ENCODE measurements at places on chromosomes 1 and 21.

GRCh38 chr21:27108228-27108627, 141.3 kb upstream of the ADAMTS5 start:
- DNase-seq = no peak

DNA sequence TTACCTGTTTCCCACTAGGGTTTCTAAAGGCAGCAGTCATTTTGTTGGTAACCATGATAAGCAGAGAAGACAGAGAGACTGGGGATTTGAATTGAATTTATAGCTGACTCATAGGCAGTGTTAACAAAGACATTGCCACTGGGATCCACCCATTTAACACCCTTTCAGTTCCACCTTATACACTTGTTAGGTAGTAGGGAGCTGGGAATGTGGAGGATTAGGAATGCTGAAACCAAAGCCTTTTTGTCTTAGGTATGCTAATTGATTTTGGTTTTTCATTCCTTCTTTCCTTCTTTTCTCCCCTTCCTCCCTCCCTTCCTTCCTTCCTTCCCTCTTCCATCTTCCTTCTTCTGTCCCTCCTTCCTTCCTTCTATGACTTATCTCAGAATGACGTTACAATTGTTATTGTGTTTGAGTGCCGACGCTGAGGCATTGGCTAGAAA, 7.5 kb upstream of the EVI5 start:
- no peak for DNase-seq

DNA sequence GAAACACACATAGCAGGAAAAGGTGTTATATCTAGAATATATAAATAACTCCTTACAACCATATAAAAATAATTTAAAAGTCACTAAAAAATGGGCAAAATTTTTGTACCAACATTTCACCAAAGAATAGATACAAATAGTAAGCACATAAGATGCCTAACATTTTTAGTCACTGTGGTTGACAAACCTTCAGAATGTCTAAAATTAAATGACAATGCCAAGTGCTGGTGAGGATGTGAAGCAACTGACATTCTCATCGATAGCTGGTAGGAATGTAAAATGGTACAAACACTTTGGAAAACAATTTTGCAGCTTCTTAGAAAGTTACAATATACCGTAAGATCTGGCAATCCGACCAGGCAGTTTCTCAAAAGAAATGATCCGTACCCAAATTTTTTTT, 14.4 kb upstream of the TOMM20 start:
- DNase-seq = no peak

- no peak for DNase-seq
Observed at GRCh38 chr1:27314169-27314568, 7.8 kb upstream of the TMEM222 start.

DNA sequence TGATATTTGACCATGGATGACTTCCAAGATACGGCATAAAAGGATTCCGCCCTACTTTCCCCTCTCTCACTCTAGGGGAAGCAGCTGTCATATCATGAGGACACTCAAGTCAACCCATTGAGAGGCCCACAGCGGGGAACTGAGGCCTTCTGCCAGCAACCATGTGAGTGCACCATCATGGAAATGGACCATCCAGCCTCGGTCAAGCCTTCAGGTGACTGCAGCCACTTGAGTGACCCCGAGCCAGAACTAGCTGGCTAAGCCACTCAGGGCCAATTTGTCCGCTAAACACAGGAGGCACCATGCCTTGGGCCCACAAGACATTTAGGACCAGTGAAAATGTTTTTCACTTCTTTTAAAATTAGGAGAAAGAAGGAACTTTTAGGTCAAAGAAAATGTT, 11.1 kb upstream of the GJB5 start:
- DNase-seq = no peak

DNA sequence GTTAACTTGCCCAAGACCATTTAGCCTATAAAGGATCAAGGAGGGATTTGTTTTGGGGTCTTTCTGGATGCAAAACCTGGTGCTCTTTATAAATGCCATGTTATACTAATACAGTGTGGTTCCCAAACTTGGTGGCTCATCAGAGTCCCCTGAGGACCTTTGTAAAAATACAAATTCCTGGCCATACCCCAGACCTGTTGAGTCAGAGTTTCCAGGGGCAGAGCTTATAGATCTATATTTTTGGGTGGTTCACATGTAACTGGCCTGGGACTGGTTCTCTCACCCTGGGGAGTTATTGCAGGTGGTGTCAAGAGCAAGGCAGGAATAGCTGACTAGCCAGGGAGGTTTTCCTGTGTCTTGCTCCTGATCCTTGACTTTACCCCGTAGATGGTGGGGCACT, 136.9 kb upstream of the HNRNPU start:
- DNase-seq = no peak

DNA sequence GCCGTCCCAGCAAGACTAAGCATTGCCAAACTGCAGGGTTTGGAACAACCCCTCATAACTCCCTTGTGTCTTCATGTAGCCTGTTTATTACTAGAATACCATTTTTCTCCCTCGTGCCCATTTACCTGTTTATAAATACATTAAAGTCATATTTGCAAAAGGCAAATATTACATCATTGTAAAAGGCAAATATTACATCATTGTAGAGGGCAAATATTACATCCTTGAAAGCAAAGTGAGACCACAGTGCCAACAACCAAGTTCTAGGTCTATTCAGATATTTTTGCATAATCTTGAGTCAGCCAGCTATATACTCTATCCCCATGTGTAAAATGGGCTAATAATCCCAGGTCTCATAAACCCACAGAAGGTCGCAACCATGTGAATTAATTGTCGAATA, 11.4 kb upstream of the FAM163A start:
- no peak for DNase-seq

GRCh38 chr1:151455231-151455630, 4.1 kb downstream of the POGZ start:
- no peak for DNase-seq

DNA sequence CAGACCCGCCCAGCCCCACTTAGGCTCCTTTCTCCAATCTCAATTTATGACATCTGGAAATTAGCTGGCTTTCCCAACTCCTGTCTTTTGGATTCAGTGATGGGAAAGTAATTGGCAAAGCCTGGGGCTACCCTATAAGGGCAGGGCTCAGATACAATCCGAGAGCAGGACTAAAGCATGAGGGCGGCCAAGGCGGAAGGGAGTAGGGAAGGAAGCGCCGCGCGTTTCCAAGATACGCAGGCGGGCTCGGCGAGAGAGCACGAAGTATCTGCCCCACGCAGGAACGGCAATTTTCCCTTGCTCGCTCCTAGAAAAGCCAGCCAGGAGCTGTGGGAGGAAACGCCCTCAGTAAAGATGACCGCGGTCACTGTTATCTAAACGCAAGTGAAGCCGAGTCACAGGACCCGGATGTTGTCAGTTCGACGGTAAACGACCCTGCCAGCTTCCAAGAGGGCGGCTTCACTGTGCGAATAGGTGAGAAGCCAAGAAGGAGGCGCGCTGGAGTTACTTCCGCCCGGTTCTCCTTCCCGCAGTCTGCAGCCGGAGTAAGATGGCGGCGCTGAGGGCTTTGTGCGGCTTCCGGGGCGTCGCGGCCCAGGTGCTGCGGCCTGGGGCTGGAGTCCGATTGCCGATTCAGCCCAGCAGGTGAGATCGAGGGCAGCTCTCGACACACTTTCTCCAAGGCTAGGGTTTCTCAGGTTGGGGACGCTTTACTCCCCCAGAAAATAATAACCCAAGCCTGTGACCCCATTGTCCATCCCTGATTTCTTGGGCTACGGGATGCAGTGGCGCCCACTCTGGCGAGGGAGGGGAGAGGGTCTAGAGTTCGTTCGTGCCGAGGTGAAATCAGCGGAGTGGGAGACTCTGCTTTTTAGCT, at the start of gene NDUFS2:
NDUFS2 (plus strand) TSS at position 532 of the 877 bp plus-strand sequence; CDS start at position 551, 19 bp downstream.
- peak; percentile 93 for DNase-seq

DNA sequence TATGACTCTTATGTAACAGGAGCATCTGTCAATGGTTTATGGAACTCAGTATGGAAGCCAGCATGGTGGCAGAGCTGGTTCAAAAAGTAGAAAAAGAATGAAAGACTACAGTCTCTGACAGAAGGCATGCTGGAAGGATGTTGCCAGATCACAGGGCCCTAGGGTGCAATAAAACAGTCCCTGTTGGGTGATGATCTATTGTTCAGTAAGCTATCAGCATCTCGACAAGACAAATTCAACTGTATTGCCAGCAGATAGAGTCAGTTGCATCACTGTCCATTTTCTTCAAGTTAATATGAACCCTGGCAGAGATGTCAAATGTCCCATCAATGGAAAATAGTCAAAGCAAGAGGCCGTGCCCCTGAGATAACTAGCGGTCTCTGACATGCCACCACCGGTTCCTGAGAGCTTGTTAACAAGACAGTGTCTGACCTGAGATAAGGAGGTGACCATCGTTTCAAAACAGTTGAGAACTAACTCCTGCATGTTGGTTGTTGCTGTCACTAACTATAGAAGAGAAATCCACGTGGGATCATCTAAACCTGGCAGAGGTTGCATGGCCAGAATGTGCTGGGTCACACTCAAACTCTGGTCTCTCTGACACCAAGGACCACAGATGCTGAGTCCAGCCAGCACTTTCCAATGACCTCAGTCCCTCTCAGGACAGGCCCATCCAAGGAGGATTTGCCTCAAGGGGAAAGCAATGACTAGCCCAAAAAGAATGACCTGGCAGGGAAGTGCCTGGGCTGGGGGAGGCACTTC, 125.9 kb downstream of the RIPK4 start:
- DNase-seq = no peak

DNA sequence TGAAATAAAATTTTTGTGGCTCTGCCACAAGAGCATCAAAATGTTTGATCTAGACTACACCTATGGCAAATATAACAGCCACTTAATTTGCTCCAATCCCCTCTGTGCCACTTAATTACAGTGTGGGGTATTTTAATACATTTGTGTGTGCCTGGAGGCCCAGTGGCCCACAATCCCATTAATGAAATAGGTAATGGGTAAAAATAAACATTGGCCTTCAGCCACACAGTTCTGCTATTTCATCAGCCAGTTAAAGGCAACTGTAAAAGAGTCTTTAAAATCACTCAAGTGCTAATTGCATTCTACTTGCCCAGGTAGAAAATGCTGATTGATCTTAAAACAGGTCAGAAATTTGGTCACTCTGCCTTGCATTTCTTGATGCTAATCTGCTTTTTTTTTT, 151.6 kb upstream of the UBE2U start:
- no peak for DNase-seq

DNA sequence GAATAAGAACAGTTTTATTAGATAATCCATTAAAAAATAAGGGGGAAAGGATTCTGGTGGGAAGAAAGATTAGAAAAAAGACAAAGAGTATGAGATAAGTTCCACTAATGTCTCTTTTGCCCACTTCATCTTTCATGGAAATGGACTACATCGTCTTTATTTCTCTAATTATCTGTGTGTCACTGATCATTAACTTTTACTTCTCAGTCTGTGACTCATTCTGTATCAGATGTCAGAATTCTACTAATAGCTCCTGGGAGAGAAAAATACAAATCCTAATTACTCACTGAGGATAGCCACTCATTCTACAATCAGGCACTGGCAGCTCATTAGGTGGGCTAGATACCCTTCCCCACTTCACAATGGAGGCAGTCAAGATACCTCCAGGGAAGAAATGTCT, 41.7 kb downstream of the ILDR2 start:
- no peak for DNase-seq

DNA sequence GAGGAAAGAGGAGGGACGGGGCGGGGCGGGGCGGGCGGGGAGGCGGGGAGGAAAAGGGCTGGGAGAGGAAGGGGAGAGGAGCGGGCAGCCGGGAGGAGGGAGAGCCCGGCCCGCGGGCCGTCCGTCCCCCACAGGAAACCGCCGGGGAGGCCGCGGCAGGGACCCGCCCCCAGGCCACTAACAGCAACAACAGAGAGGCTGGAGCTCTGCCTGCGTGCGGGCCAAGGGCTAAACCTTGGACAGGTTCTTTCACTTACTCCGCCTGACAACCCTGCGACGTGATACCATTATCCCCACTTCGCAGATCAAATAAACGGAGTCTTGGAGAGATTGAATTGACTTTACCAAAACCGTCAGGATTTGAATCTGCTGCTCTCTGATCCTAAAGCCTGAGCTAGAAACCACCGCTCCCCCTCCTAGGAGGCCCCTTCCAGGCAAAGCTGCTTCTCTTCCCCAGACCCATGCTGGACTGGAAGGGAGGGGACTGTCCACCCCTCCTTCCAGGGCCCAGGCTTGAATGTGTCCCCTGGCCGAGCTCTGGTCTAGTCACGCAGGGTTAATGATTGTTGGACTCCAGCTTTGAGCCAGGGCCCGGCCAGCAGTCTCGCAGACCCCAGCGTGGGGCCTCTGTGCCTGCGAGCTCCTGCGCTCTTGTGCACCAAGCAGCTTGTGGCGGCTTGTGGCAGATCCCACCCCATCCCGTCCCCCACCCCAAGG, at the start of gene EVA1B:
EVA1B (minus strand) TSS at position 10 of the 717 bp plus-strand sequence. CDS start 608 bp downstream, outside the sequence.
- DNase-seq = no peak

GRCh38 chr1:76105372-76105771, 30.8 kb downstream of the ST6GALNAC3 start:
- DNase-seq = no peak

GRCh38 chr1:210250665-210250997, 18.0 kb downstream of the SERTAD4 start:
- DNase-seq = no peak
